ENCODE measurements at places on chromosomes 12 and 14. TPM values are rescaled to one million over a fixed set of nuclear protein-coding genes. Genes with fewer than 3 reads are reported as not detected.

DNA sequence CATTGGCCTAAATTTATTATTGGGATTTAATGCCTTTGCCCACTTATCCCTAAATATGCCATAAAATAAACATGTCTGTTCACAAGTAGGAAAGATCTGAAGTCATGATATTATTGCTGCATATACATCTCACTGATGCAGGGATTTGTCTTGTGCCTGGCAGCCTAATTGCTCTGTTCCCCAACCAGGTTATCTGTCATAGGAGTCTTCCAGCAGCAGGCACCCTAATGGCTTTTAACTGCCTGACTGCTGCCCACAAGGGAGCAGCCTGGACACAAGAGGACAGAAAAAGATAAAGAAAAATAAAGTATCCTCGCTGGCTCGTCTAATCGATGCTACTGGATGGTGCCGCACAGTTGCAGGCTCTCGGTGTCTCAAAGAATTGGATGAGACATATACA is 337.6 kb upstream of the FAR2 start:
- DNase-seq, result no peak

DNA sequence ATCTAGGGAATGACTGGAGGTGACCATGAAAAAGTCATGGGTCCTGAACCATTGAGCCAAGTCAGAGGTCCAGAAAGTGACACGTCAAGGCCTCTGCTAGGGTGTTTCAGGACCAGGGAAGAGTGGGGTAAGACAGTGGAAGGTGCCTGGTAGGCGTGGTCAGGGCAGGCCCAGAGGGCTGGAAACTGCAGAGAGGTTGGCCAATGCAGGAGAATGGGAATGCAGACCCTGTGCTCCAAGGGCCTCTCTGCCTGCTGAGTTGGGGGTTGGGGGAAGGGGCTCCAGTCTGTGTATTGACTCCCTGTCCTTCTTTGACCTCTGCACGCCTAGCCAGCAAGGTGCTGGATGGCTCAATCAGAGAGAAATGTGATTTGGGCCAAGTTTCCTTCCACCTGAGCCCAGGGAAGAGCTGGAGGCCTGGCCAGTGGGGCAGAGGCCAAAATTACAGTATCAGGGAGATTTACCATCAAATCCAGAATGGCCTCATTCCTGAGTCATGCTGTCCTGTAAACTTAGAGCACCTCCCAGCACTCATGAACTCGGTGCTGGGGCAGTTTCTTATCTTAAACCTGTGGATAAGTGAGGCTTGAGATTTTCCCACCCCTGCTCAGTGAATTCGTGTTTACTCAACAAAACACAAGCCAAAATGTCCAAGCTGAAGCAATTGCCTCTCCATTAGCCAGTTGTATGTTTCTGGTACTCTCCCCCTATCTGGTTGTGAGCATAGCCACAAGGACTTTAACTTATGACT is 24.4 kb downstream of the IRF2BPL start:
- peak; percentile 85 for DNase-seq

DNA sequence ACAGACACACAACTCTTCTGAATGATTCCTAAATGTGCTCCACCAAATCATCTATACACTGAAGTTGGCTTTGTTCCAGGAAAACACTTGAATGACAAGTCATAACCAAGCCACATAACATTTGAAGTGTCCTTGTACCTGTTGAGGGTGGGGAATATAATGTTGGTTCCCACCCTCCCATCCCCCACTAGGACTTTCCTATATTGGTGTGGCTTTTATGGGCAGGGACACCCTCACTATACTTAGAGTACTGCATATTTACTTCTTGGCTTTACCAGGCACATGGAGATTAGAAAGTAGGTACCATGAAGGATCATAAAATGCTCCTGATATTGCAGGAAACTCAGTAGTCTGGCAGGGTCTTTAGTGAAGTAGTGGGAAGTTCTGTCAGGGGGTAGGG is 9.7 kb upstream of the BHLHE41 start:
- DNase-seq, result no peak

DNA sequence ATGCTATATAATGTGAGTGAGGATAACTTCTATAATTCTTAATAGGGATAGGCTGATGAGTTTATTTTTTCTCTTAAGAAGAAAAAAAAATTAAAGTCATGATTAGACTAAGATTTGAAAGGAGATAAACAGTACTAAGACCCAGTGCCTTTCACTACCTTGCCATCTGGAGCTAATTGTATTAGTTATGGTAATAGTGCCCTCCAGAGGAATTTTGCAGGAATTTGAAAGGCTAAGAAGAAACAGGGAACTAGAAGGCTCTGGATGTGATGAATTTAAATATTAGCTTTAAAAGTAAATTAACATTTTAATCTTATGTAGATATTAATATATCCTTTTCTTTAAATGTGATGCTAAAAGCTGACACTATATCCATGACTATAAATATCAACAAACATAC is 36.6 kb upstream of the PIK3C2G start:
- DNase-seq, result peak; percentile 5

- DNase-seq, result peak; percentile 82
Observed at GRCh38 chr14:73472185-73473114, 14.1 kb upstream of the NUMB start.

OTOGL gene
- polyA plus RNA-seq, result 0.10 TPM

DNA sequence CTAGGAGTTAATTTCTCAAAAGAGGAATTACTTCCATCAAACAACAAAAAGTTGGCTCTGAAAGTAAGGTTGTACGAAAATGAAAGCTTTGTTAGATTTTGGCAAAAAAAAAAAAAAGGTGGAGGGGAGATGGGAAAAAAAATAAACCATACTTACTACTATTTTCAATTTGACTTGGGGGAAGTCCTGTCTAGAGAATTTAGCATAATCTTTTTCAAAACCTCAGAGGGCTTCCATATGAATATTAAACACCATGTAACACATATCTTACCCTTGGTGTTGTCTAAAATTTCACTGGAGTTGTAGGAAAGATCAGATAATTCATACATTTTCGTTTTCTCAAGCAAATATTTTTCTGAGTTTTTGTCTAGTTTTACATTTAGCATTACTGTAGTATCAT is 17.5 kb downstream of the GRIP1 start:
- DNase-seq, result no peak

CAPZA3 gene
- not detected for polyA plus RNA-seq

SERPINA3 gene
- 0.33 TPM for polyA plus RNA-seq

- no peak for DNase-seq
Observed at GRCh38 chr12:122834921-122835749, at the start of gene HIP1R. Gene HIP1R, plus strand, starts transcription at chr12:122835457. Its CDS starts 94 bp downstream, at chr12:122835551.

- no peak for DNase-seq
Observed at GRCh38 chr14:82805892-82806825, 1272.5 kb upstream of the SEL1L start.

GRCh38 chr12:82648259-82648909 is 38.3 kb upstream of the TMTC2 start:
- DNase-seq, result no peak

- DNase-seq, result peak; percentile 50
Observed at GRCh38 chr14:54617467-54617866, 50.5 kb downstream of the SAMD4A start.

P2RX7 gene
- polyA plus RNA-seq, result 0.07 TPM

CALM1 gene
- polyA plus RNA-seq, result 231 TPM

- DNase-seq, result no peak
Observed at GRCh38 chr14:28782301-28782700, 15.7 kb downstream of the FOXG1 start.

DNA sequence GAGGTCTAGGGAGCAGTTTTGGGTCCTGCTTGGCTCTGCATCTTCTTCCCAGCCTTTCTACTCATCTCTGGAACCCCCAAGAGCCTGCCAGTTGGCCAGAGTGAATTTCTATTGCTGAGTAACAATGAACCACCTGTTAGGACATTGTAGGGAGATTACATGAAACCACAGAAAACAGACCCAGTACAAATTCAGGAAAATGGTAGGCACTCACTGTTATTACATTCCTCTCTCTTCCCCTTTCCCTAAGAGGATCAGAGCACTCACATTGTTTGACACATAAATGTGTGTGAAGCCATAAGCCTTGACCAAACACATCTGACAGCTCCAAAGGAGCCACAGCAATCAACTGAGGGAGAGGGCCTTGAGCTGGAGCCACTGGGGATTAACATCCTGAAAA is 216.1 kb downstream of the TMEM132D start:
- no peak for DNase-seq

- DNase-seq, result peak; percentile 83
Observed at GRCh38 chr12:26298785-26299621, 103.6 kb downstream of the SSPN start.

GRCh38 chr12:52243856-52244614 is 11.0 kb downstream of the KRT7 start:
- DNase-seq, result peak; percentile 93

Data from IMR-90 (cell line).